ENCODE measurements at places on chromosomes 4 and X.

DNA sequence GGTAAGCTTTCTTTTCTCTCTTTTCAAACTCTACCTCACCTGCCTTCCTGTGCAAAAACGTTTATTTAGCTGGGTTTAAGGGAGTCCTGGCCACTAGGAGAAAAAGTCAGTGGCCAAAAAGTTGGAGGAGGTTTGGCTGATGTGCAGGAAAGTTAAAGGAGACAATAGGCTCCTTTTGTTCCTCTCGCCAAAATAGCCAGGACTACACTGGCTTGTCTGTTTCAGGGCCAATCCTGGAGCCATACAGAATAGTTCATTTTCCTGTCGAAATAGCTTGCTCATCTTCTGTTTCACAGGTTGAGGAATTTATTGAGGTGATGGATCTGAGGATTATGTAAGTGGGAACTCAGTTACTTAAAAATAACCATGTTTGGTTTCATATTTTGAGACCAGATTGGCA, 423 bp downstream of the HEPH start:
- no peak for DNase-seq

DNA sequence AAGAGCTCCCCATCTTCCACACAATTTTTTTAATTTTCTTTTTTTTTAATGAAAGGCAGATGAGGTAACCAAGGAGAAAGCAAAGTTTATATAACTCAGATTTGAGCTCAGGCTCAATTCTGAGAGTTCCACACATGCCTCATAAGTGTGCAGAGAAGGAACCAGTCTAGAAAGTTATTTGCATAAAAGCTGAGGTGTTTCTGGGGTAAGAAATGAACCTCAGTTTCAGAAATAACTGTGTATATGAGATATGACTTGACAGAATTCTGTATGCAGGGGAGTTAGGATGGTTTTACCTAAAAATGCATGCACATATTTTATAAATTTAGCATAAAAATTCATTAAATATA, 51.3 kb downstream of the DTHD1 start:
- no peak for DNase-seq

DNA sequence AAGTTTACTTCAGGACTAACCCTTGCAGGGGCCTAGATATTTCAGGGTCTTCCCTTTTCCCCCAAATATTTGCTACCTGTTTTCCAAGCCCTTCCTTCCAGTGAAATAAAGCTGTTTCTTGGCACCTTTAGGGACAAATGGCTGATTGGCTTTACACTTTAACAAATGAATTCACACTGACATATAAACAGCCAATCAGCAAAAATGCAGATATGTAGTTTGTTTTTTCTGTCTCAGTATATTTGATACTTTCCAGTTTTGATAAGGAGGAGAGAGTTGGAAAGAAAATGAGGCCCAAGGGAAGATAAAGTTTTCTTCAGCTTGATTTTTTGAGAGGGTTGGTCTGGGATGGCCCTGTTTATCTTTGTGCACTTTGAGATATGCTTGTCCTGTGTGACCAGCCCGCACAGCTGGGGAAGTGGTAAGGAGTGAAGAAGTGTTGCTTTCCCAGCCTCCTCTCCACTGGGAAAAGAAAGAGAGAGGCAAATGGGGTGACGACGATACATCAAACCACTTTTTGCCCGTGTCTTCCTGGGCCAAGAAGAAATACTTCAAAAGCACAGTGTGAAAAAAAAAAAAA, 67.5 kb downstream of the MGST2 start:
- DNase-seq = no peak

- no peak for DNase-seq
Observed at GRCh38 chr4:56748271-56748670, 67.2 kb upstream of the HOPX start.

- no peak for DNase-seq
Observed at GRCh38 chr4:108559068-108559793, 61.1 kb upstream of the RPL34 start.

DNA sequence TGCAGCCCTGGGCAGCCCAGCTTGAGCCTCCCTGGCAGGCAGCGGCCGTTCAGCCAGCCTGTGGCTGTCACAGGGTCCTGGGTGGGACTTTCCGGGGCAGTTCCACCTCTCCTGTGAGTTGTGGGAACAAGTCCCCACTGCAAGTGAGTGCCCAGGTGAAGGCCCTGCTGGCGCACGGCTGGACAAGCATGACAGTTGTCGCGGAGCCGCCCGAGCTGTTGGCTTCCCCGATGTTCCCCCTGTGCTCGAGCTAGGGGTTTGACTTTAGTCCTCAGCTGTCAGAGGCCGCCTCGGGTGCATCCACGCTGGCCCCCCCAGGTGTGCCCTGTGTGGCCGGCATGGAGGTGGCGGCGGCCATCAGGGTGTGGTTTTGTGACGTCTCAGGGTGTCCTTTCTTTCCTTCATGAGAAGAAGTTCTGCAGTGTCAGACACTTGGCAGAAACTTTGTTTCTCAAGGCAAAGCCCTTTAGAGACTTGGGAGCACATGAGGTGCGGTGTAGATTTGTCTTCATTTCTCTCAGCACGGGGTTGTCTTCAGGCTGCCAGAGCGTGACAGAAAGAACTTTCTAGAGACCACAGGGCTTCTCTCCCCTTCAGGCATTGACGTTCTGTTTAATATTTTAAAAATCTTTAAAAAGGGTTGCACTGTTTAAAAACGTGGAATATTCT, 69.4 kb upstream of the HGFAC start:
- DNase-seq = no peak

DNA sequence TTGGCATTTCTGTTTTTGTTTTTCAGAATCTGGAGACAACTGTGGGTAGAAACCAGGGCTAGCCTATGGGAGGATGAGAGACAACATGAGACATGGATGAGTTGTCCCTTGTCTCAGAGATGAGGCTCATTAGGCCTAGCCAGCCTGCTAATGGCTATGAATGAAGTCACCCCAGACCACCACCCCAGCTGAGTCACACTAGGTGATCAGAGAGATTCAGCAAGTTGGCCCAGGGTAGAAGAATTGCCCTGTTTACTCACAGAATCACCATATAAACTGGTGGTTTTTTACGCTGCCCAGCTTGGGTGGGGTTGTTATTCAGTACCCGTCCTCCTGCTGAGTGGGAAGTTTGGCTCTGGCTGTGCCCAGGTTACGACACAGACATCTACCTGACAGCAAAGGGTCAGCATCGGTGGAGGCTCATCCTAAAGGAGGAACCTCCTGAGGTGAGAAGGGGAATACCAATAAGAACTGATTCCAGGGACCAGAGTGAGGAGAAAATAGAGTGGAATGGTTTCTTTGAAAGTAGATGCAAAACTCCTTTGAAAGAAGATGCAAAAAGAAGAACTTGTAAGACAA, 17.2 kb upstream of the ARSJ start:
- no peak for DNase-seq

- no peak for DNase-seq
Observed at GRCh38 chr4:124722071-124722470, 9.5 kb upstream of the ANKRD50 start.

DNA sequence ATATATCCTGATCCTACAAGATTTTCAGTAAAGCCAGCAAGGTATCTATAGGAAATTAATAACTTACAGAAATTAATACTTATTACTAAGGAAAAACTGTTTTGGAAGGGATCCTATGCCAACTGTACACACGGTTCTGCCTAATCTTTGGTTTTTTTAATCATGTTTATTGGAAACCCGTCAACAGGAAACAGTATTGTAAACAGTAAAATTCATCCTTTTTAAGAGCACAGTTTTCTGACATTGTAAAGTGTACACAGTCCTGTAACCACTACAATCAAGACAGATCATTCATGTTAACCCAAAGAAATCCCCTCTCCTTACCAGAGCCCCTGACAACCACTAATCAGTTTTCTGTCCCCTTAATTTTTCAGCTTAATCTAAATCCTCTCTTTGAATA, 9.9 kb downstream of the ABCG2 start:
- DNase-seq = no peak

DNA sequence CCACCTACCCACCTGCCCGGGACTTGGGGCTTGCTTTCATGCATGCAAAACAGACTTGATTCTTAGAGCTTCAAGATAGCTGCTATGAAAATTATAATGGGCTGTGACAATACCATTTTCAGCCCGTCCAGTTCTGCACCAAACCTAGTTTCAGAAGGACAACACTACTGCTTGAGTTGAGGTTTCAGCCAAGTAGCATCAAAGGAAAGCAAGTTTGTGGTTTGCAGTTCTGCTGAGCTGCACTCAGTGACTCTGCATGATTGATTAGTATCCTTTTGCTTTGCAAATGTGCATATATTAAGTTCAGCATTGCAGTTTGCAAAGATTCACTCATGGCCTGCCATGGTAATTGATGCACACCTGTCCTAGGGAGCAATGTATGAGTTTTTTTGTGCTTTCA, 442.7 kb downstream of the RPA4 start:
- DNase-seq = no peak

DNA sequence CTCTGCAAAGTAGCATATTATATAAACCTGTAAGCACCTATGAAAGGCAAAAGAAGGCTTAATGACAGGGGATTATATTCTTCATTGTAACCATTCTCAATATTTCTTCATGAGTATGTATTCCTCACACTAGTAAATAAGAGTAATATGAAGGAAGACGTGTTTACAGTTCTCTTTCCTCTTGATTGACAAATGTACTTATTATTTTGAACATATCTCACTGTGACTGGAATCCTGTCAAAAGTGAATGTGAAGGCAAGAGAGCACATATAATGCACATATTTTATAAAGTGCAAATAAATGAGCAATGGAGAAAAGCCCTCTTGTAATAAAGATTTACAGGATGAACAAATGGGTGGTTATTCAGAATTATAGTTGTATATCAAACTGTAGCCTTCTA, 19.7 kb downstream of the FAM47A start:
- no peak for DNase-seq

DNA sequence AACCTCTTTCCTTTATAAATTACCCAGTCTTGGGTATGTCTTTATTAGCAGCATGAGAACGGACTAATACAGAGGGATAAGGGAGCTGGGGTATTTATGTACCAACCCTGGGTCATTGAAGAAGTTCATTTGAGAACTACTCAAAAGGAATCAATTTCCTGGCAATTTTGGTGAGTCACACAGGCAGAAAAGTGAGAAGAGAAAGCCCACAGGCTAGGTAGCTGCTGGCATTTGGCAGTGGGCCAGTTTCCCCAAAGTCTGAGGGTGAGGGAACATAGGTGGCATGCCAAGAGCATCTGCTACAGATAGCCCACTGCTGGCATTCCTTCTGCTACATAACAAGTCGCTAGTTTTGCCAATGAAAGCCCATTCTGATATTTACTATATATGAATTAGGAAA, 411.2 kb downstream of the MID1IP1 start:
- no peak for DNase-seq

- DNase-seq = no peak
Observed at GRCh38 chr4:83725336-83726085, 189.6 kb downstream of the GPAT3 start.

- no peak for DNase-seq
Observed at GRCh38 chrX:153820601-153821000, 9.7 kb downstream of the PDZD4 start.

GRCh38 chr4:171812665-171813525, at the start of gene GALNTL6:
GALNTL6 (plus strand) TSS chr4:171813404.
- DNase-seq = no peak

- no peak for DNase-seq
Observed at GRCh38 chr4:125994430-125994829, 679.7 kb downstream of the FAT4 start.

DNA sequence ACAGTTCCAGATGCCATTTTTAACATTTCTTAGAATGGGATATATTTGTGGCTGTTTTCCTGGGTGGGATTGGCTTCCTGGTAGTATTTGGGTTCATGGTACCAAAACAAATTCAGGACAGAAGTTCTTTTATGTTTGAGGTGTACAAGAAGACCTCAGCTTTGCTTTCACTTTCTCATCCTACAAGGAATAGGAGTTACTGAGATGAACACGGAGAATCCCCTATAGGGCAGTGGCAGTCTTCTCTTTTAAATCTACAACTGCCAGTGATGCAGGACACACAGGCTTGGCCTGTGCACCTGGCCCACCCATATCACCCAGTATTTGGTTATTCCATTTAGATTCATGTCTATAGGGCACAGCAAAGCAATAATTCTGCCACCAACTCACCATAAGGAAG, 35.2 kb downstream of the SLC10A7 start:
- DNase-seq = no peak

All from stimulated activated CD8-positive, alpha-beta memory T cell treated with anti-CD3 and anti-CD28 coated beads, Interleukin-4, amount 100 ng/mL, for 1 hour (primary cell).